ENCODE measurements at places on chromosomes 13 and 19.
A peak's percentile ranks its signal among the peaks of the same experiment; 100 is the strongest.

DNA sequence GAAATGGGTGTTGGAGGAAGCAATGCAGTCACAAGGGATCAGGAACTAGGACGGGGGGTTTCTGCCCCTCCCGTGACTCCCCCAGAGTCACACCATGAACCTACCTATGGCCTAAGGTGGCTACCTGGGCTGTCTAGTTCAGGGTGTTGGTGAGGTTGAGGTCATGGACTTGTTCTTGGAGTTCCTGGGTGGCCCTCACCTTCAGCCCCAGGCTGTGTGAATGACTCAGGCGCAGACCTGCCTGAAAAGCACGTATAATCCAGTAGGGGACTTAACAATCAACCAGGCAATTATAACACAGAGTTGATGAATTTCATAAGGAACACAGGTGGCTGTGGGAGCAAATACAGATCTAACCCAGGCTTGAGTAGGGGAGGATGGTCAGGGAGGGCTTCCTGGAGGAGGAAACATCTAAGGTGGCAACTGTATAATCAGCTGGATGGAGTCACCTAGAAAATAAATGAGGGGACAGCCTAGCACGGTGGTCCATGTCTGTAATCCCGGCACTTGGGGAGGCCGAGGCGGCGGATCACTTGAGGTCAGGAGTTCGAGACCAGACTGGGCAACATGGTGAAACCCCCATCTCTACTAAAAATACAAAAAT is 25.6 kb upstream of the ADGRE1 start:
- DNase-seq: no peak

DNA sequence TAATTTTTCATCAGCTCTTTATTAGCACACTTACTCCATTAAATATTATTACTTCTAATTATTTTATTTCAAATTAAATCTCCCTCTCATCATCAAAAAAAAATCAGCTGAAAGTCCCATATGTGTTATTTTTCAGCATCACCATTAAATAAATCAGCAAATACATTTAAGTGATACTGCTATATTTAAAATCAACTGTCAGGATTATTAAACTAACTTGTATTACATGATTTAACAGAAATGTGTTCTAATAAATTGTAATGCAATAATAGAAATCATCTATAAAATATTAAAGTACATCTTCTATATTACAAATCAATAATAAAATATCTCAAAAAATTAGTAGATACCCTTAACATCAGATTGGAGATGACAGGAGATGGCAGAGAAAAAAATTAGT is 538.6 kb upstream of the MIR17HG start:
- DNase-seq: no peak

GRCh38 chr13:78636495-78636894 is 22.5 kb downstream of the OBI1 start:
- DNase-seq: no peak

- peak; percentile 67 for DNase-seq
Observed at GRCh38 chr13:38348861-38349389, 726 bp upstream of the UFM1 start.

DNA sequence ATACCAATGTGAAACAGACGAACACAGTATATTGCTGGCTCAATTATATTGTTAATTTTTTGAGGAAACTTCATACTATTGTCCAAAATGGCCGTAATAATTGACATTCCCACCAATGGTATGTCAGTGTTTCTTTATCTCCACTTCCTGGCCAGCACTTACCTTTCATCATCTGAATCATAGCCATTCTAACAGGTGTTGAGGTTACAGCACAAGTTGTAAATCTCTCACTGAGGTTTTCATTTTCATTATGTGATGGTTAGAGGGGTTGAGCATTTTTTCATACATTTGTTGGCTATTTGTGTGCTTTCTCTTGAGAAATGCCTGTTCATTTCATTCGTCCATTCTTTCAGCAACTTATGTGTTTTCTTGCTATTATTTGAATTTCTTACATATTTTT is 824.0 kb downstream of the UQCRFS1 start:
- DNase-seq: no peak

GRCh38 chr19:38726761-38727301 is 17.4 kb downstream of the CAPN12 start:
- no peak for DNase-seq

GRCh38 chr19:17625980-17626379 is 62.2 kb downstream of the UNC13A start:
- DNase-seq: no peak

- no peak for DNase-seq
Observed at GRCh38 chr19:6743714-6744380, 4.4 kb downstream of the TRIP10 start.

DNA sequence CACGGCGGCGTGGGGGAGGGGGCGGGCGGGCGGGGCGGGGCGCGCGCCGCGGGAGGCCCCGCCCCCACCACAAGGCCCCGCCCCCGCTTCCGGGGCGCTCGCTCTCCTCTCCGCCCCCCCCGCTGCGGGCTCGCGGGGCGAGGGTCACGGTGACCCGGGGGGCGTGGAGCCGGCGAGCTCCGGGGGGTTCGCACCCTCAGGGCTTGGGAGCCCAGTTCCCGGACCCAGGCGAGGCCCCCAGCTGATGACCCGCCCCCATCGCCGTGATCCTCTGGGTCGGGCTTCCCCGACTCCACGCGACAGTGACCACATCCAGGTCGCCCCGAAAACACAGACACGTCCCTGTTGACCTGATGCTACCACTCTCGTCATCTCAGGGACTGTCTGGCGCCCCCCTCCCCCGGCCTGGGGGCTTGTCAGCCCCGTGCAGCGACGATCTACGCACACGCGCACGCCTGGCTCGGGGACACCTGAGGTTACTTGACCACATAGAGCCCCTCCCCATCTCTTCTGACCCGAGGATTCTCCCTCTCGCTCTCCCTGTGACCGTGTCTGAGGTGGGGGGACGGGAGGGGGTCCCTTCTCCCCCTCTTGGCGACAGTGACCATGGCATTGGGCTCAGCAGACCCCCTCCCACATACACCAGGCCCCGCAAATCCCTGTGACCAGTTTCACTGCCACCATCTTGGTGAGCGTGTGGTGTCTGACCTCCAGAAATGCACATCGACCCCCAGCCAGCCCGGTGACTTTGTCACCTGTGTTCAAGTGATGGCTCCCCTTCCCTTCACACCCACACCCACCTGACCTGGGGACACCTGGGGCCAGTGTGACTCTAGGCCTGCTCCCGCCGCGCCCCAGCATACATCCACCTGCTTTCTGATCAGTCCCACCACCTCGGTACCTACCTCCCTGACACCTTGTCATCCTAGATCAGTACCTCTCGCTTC is 670 bp downstream of the MAP2K7 start:
- no peak for DNase-seq

GRCh38 chr19:14525729-14526128 is 3.7 kb upstream of the TECR start:
- no peak for DNase-seq

- no peak for DNase-seq
Observed at GRCh38 chr13:48909056-48909389, 66.7 kb upstream of the FNDC3A start.

- DNase-seq: no peak
Observed at GRCh38 chr19:18562086-18562485, 4.4 kb downstream of the KXD1 start.

DNA sequence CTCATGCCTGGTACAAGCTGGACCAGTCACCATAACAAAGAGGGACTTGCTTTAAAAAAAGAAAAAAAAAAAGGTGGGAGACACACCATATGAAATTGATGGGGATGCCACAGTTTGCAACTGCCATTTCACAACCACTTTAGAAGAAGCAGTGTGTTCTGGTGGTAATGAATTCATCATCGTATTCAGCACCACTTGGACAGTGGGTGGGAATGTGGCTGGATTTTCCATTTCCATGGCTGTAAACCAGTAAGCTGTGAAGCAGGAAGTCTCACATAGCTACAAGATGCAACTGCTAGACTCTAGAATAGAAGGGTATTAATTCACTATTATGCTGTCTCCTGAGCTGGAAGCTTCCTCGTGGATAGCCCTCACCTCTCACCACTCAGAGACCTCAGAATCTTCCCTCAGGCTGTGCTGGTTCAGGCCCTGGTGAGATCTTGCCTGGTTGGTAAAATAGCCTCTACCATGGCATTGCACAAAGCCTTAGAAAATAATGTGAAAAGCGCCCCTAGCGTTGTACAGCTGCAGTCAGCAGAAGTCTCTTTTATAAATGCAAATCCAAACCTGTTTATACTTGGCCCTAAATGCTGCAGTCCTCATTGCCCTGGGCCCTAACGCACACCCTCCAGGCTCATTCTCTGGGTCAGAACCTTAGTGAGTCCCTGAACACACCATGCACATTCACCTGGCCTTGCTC is 150.7 kb downstream of the KCTD15 start:
- DNase-seq: no peak

- no peak for DNase-seq
Observed at GRCh38 chr13:24452044-24452443, 60.5 kb downstream of the PARP4 start.

- DNase-seq: peak; percentile 28
Observed at GRCh38 chr19:19053508-19054314, 10.1 kb upstream of the SLC25A42 start.

- DNase-seq: no peak
Observed at GRCh38 chr19:47037766-47038165, 10.7 kb downstream of the TMEM160 start.

- no peak for DNase-seq
Observed at GRCh38 chr13:48749144-48749543, 95.4 kb downstream of the CYSLTR2 start.

DNA sequence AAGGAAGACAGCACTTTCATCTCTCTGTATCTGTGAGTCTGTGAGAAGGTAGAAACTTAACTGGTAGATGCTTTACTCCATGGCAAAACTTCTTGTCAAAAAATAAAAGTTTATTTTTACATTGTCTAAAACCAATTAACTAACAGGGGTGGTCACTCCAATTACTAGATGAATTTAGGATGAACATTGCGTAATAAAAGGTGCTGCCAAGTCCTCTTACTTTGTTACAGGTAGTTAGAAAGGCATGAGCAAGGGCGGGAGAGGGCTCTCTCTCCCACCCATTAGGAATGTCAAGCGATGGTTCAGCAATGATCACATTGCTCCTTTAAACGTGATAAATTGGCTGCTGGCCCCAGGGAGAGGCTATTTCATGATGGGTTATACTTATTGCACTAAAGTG is 512.3 kb downstream of the SLITRK5 start:
- no peak for DNase-seq

DNA sequence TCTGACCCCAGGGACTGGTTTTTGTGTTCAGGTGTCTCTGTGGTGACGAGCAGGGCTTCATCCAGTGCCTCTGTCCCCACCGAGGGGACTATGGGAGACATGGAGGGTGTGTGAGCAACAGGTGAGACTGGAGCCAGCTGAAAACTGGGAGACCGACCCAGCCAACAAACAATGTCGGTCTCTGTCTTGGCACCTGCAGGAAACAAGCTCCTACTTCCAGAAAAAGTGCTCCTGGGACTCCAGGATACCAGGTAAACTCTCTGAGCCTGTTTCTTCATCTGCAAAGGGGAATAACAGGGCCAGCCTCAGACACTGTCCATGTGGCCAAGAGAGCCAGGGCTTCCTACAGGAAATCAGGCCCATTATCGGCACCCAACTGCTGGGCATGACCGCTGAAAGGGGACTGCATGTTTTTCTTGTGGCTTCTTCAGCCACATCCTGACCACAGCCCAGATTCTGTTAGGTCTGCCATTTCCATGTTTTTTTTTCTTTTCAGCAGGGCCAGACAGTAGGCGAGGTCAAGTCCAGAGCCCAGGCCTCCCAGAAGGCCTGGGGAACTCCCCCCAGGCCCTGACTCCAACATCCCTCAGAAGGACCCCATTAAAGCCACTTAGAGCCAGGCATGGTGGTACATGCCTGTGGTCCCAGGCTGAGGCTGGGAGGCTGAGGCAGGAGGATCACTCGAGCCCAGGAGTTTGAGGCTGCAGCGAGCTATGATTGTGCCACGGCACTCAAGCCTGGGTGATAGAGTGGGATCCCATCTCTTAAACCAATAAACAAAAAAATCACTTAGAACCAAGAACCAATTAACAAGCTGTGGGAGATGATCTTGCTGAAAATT is 836 bp upstream of the BST2 start:
- no peak for DNase-seq

- no peak for DNase-seq
Observed at GRCh38 chr13:66427458-66427861, 802.7 kb downstream of the PCDH9 start.

GRCh38 chr19:2848616-2849015 is 7.3 kb downstream of the ZNF555 start:
- DNase-seq: no peak

GRCh38 chr19:1942934-1943555 is 2.1 kb downstream of the CSNK1G2 start:
- no peak for DNase-seq

DNA sequence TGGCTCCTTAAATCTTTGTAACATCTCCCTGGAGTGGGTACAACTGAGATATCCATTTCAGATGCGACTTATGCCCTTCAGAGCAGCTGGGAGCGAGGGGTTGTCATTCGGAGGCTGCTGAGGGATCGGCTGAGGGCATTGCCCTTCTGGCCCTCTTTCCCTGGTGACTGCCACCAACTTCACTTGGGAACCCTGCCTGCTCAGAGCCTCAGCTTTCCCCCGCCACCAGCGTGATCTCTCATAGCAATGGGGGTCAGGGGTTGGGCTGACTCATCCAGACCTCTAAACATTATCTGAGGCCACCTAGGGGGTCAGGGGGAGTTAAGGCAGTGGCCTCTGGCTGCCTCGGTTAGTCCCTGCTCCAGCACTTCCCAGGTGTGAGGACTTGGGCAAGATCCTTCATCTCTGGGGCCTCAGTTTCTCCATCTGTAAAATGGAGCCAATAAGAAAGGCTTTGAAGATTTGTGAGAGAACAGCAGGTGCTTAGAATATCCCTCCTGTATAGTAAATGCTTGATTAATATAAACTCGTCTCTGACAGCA is 1.1 kb downstream of the PRX start:
- no peak for DNase-seq

- no peak for DNase-seq
Observed at GRCh38 chr13:21759463-21759862, 88.6 kb downstream of the FGF9 start.

DNA sequence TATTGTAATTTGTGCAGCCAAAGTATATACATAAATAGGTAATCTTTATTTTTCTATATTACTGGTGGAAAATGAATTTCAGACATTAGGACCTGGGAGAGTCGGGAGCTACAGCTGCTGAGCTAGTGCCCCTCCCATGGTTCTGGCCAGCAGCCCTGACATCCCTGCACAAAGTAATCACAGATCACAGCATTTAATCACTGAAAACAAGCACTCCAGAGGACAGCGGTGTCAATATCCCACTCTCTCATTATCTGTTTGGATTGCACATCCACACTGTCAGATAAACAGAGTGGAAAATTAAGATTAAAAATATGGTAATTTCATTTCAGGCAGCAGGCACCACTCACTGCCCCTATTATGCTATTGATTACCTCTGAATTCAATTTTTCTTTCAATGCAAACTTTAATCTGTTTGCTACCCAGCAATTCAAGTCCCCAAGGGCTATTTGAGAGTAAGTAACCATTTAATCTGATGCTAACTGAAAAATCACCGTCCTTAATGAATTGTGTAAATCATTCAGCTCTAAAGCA is 254.1 kb upstream of the SOX21 start:
- DNase-seq: peak; percentile 82

Data from NCI-H345 (cell line).